ENCODE measurements at places on chromosomes 13 and 19.

DNA sequence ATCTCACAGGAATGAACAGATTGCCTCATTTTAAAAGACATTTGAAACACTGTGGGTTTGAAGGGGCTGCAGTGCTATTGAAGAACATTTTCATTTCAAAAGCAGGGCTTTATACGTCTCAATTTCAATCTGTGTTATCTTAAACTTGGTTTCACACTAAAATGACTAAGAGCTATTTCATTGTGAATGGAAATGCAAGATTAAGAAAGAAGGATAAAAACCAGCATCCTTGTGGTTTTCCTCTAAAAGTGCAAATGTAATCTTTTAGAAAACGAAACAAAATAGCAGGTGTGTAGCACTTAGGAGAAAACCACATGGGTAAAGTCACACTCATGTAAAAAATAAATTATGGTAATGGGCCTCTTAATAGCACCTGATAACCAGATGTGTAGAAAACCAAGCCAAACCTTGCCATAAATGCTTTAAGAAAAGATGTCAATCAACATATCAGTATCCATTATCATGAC, 397.7 kb downstream of the GPC6 start:
- DNase-seq, result no peak

- DNase-seq, result no peak
These were observed 24.3 kb downstream of the TMTC4 start for GRCh38 chr13:100650326-100650725.

DNA sequence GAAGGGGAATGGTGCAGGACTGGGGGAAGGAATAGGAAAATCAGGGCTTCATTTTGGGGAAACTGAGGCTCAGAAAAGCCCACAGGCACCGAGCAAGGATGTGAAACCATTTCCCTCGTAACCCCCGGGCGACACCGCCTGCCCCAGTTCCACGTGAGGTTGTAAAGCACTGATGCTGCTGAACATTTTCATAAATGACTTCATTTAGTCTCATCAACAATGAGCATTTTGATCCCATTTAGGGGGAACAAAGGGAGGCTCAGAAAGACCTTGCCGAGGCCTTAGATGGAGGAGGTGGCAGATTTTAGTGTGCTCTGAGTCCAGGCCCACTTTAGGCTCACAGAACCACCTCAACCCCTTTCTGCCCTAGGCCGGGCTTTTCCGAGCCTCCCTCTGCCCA, 20.5 kb upstream of the FBXO27 start:
- no peak for DNase-seq

DNA sequence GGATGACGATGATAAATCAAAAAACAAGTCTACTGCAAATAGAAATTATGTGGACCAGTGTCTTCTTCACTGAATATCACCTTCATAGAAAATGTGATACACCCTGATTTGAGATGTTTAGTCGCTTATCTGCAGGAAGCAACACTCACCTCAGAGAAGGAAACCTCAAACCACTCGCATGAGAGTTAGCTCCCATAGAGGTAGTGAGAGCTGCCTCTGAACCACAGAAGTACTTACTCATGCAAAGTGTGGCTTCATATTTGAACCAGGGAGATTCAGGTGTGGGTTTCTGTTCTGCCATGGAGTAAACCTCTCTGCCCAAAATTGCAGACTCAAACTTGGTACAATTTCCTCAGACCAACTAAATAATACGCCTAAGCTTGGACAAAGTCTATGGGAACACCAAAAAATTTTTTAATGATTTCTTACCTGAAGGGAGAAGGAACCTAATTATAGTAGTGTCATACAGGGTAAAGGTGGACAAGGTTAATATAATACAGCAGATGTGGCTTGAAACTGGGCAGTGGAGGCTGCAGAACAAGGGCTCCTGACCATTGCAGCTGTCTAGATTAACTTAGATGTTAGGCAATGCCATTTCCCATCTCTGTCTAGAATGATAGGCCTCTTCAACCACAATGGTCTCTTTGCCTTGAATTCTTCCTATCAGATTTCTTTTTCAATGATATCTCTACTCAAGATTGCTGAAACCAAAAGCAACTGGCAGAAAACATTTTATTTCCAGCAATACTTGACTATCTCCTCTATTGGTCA, 29.6 kb upstream of the RCBTB2 start:
- peak; percentile 75 for DNase-seq

- DNase-seq, result no peak
These were observed 173.9 kb downstream of the FOXO1 start for GRCh38 chr13:40492511-40492910.

DNA sequence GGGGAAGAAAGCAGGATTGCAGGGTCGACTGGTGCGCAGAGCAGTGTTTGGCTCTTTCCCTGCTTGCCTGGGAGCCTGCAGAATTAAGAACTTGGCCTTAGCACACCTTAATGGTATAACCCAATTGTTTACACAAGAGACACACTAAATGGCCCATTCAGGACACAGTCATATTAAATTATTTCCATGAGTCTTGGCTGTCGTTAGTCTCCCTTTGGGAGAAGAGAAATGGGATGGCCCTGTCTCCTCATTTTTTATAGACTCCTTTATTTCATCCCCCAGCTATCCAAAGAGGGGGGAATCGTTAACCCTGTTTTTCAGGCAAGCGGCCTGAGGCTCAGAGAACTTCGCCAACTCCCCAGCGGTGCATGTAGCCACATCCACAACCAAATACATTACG, 282.5 kb downstream of the SUCLA2 start:
- DNase-seq, result no peak

- peak; percentile 90 for DNase-seq
These were observed 25.3 kb downstream of the ZNF582 start for GRCh38 chr19:56367829-56368711.

DNA sequence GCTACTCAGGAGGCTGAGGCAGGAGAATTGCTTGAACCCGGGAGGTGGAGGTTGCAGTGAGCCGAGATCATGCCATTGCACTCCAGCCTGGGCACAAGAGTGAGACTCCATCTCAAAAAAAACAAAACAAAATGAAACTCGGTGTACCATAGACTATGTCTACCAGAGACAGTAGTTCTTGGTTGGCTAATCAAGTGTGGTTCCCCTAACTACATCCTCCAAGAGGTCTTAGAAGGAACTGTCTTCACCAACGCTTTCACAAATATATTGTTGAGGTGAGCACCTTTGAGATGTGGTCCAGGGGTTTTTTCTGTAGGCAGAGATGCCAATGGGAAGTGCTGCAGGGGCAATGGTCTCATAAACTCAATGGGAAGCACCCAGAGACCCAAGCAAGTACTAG, 48.0 kb downstream of the RFC3 start:
- peak; percentile 64 for DNase-seq

- DNase-seq, result peak; percentile 83
These were observed 74.9 kb upstream of the WASF3 start for GRCh38 chr13:26482451-26483197.

DNA sequence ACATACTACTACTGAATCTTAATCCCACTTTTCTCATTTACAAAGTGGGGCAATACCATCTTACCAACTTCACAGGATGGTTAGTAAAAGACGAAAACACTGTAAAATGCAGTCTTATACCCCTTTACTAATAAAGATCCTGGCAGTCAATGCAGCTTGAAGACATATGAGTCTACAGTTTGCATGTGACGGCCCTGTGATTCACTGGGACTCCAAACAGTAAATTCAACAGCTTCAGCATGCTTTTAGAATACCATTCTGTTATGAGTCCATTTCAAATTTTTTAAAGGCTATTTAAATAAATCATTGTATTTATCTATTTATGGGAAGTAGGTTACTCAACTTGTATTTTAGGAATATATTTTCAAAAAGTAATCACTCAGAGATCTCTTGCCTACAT, 629.1 kb downstream of the LIG4 start:
- no peak for DNase-seq

- DNase-seq, result no peak
These were observed 13.2 kb downstream of the LNX2 start for GRCh38 chr13:27607125-27607524.

GRCh38 chr13:59326717-59327116, 837.0 kb downstream of the DIAPH3 start:
- no peak for DNase-seq

DNA sequence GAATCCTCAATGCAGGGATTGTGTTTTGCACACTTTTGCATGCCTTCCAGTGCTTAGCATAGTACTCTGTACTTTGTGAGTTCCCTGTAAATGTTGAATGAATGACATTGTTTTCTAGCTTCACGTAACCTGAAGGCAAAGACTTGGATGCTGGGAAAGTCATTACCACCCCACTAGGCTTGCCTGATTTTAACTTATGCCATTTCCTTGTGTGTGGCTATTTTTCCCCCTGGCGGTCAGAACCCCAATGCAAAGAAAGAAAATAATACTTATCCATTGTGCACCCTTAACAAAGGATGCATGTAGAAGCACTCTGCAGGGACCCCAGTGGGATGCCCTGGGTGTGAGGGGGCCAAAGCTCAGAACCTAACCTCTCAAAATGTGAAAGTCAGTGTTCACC, 1.2 kb upstream of the ENOX1 start:
- no peak for DNase-seq

- DNase-seq, result no peak
These were observed 37.3 kb downstream of the NFIC start for GRCh38 chr19:3403489-3404323.

- DNase-seq, result no peak
These were observed 69.6 kb downstream of the STK24 start for GRCh38 chr13:98507282-98507797.

DNA sequence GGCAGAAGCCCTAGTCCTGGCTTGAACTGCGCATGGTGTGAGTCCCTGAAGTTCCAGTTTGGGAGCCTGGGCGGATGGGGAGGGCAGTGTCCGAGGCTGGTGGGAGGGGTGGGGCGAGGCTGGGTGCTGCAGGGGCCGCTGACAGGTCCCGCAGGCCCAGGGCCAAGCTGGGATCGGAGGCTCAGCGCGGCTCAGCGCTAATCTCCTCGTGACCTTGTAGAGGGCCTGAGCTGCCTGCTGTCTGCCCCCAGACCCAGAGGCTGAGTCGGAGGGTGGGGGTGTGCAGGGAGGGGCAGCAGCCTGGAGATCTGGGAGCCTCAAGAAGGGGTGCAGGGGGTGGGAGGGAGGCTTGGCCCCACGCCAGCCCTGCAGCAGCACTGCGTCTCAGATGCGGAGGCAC, 3.0 kb downstream of the ATP1A3 start:
- no peak for DNase-seq

GRCh38 chr13:109605846-109606245, 180.5 kb downstream of the IRS2 start:
- DNase-seq, result no peak

GRCh38 chr19:34556488-34556887, 74.9 kb downstream of the WTIP start:
- no peak for DNase-seq

DNA sequence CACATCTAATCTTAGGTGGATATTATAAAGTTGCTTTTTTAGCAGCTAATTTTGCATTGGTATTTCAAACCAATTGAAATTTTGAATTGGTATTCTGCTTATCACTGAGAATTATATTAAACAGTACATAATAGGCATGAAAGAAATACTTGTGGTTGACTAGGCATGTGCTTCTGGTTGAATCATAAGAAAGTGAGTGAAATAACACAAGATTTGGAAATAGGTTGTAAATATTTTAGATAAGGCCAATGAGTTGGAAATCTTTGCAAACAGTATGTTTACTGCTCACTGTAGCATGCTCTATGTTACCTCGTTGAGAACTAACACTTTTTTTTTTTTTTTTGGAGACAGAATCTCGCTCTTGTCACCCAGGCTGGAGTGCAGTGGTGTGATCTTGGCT, 66.8 kb upstream of the RFC3 start:
- DNase-seq, result no peak

DNA sequence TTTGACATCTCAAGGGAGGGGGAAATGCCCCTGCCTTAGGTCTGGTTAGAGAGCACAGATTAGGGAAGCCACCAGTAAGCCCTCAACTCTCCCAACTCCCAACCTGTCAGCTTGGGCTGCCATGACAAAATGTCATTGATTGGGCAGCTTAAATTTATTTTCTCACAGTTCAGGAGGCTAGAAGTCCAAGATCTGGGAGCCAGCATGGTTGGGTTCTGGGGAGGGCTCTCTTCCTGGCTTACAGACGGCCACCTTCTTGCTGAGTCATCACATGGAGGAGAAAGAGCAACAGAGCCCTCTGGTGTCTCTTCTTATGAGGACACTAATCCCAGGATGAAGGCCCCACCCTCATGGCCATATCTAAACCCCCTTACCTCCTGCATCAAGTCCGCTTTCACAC, 24.2 kb downstream of the C19orf12 start:
- DNase-seq, result no peak

DNA sequence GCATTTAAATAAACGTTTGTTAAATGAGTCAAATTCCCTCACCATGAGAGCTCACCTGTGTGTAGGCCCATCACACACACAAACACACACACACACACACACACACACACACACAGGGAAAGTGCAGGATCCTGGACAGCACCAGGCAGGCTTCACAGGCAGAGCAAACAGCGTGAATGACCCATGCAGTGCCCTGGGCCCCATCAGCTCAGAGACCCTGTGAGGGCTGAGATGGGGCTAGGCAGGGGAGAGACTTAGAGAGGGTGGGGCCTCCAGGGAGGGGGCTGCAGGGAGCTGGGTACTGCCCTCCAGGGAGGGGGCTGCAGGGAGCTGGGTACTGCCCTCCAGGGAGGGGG, 8.5 kb upstream of the CEACAM5 start:
- no peak for DNase-seq

- DNase-seq, result no peak
These were observed 28.0 kb upstream of the RB1 start for GRCh38 chr13:48275507-48275906.

GRCh38 chr19:30174791-30175190, 197.4 kb upstream of the ZNF536 start:
- DNase-seq, result no peak

GRCh38 chr13:112441779-112442310, 65.7 kb downstream of the SPACA7 start:
- DNase-seq, result no peak

DNA sequence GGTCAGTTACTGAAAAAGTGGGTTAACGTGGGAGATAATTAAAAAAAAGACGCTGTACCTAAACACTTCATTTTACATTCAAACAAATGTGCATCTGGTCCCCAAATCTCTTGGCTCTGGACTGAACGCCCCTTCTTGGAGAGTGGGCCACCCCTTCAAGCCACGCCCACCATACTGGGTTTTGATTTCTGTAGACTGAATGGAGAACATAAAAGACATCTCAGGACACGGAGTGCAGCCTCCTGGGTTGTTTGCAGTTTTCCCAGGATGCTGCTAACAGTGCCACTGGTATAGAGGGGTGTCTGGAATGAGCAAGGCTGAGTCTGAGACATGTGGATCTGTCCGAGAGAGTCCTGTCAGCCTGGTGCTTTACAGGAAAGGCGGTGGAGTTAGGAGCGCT, 10.6 kb downstream of the TFDP1 start:
- DNase-seq, result no peak

Data from germinal center (tissue), 1 donor.